ENCODE measurements at places on chromosomes 7 and 10.

GRCh38 chr10:35000936-35001335 is 89.2 kb downstream of the CUL2 start:
- DNase-seq, result no peak

GRCh38 chr7:100166970-100167911 is 1.2 kb downstream of the GAL3ST4 start:
- DNase-seq, result no peak

DNA sequence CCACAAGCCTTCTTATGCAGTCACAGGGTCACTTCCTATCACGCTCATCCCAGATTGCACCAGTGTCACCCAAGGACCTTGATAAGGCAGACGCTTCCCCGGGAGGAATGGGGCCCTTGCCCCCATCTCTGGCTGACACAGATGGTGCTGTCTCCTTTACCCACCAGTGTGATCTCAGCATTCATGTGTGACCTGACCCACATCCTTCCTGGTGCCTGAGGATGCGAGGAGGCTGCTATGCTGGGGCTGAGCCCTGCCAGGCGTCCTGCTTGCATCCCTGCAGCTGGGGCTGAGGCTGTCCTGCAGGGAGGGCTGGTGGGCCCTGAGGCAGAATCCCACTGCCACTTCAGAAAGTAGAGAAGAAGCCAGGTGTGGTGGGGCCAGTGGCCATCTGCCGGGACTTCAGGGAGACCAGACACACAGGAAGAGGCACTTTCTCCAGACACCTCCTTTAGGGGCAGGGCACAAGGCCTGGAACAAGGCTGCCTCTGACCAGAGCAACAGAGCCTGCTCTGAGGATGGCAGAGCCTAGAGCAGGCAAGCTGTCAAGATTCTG is 35.3 kb downstream of the RASGEF1A start:
- DNase-seq, result no peak

- DNase-seq, result peak; percentile 50
Observed at GRCh38 chr10:75111907-75112679, 637 bp downstream of the SAMD8 start.

GRCh38 chr10:100882671-100883311 is 30.0 kb upstream of the SLF2 start:
- no peak for DNase-seq

GRCh38 chr10:114375047-114375446 is 29.3 kb downstream of the AFAP1L2 start:
- DNase-seq, result no peak

- DNase-seq, result peak; percentile 66
Observed at GRCh38 chr7:73986158-73986631, 41.8 kb upstream of the ELN start.

GRCh38 chr7:157355784-157356511 is 19.1 kb downstream of the DNAJB6 start:
- peak; percentile 42 for DNase-seq

DNA sequence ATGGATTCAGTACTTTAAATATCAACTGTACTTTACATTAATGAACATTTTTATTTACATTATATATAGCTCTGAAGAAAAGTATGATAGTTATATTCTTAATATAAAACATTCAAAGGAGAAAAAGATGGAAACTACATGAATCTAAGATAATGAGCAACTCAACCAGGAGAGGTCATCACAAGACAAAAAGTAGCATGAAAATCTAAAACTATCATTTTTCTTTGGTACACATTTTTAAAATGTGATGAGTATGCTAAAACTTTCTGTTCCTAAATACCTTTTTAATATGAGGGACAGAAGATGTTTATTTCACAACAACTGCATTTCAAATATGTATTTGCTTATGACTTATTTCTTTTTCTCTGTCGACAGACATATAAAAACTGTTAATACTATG is 2.4 kb downstream of the CNTNAP2 start:
- DNase-seq, result no peak

DNA sequence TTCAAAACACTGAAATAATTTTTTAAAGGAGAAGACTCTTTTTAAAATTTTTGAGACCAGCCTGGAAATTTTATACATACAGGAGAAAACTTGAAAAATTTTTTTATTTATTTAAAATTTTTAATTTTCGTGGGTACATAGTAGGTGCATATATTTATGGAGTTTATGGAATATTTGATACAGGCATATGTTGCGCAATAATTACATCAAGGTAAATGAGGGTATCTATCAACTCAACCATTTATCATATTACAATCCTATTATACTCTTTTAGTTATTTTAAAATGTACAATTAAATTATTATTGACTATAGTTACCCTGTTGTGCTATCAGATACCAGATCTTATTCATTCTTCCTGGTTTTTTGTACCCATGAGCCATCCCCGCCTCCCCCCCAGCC is 75.1 kb downstream of the AHCYL2 start:
- no peak for DNase-seq

- no peak for DNase-seq
Observed at GRCh38 chr10:117570880-117571279, 28.3 kb downstream of the EMX2 start.

GRCh38 chr10:70267161-70267933 is 16.5 kb downstream of the NPFFR1 start:
- DNase-seq, result no peak

GRCh38 chr10:44862006-44862751 is 49.0 kb upstream of the TMEM72 start:
- DNase-seq, result no peak

GRCh38 chr10:99730026-99730425 is 1.9 kb downstream of the COX15 start:
- DNase-seq, result no peak

- DNase-seq, result no peak
Observed at GRCh38 chr10:130470286-130470685, 334.1 kb downstream of the GLRX3 start.

DNA sequence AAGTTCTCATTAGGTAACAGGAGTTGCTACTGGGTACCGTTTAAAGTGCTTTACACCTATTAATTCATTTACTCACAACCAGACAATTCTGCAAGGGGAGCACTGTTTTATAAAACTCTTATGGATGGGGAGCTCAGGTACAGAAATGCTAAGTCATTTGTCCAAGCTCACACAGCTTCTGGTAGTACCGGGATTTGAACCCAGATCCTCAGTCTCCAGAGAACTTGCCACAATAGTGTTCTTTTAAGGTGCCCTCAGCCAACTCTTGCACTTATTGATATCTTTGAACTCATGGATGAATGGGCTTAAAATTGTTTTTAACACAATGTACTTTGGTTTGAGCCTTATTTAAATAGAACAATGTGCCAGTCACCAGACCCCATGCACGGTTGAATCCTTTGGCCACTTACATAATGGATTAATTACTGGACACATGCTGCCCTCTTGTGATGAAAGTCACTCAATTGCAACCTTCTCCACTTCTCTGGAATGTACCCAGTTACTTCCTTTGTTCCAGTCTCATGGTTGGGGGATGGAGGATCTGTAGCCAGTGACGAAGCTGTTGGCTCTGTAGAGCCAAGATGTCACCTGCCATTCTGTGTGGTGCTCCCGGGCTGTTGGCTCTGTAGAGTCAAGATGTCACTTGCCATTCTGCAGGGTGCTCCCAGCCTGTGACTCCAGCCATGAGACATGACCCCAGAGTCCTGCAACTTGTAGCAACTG is 65.6 kb downstream of the NOD1 start:
- DNase-seq, result peak; percentile 43

DNA sequence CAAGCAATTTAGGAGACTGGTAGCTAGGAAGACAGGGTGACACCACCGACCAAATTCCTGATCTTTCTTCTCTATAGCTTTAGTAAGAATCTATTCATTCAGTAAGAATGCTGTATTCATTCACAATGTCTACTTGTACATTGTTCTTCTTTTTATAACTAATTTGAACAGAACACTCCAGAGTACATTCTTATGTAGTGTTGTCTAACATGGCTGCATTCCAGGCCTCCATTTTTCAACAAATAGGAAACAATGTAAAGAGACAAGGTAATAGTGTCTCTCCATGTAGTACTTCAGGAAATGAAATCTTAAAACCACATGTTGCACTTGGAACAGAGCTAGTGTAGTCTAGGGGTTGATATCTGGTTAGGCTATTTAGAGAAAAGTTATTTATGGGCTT is 1.8 kb downstream of the VCL start:
- DNase-seq, result no peak

DNA sequence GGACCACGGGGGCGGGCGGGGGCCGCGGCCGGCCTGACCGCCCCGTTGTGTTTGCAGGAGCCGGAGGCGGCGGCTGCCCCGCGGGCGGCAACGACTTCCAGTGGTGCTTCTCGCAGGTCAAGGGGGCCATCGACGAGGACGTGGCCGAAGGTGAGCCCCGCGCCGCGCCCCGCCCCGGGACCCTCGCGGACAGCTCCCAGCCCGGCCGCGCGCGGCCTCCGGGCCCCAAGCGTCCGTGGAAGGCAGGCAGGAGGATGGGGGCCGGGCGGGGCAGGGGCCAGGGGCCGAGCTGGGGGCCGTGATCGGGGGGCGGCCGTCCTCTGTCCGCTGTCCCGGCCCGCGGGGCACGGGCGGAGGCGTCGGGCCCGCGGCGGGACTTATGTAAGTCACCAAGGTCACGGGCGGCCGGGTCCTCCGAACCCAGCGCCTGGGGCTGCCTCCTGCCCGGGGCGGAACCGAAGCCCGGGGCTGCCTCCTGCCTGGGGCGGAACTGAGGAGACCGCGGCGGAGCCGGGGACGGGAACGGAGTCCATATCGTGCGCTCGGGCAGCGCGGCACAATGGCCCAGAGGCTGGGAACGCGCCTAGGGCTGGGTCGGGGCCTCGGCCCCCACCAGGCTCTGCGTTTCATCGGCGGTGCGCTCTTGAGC is 497 bp downstream of the PPP2R2D start:
- peak; percentile 79 for DNase-seq

GRCh38 chr10:69781576-69781975 is 20.1 kb upstream of the COL13A1 start:
- no peak for DNase-seq

- DNase-seq, result no peak
Observed at GRCh38 chr7:27143950-27144780, 684 bp upstream of the HOXA5 start.

DNA sequence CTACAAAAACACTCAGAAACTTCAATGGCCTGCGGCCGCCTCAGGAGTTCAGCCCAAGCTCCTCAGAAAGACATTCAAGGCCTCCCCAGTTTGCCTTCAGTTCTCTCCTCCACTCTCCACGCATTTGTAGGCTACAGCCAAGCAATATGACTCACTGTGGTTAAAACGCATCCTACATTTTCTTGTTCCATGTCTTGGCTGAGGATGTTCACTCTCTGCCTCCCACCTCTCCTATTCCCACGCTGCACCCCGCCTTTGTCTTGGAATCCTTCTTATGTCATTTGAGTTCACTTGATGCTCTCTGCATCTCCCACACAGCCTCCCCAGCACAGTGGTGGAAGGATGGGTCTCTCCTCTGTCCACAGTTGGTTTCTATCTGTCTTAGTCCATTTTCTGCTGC is 184.8 kb downstream of the NPSR1 start:
- DNase-seq, result no peak

- no peak for DNase-seq
Observed at GRCh38 chr7:157001920-157002818, 8.3 kb downstream of the MNX1 start.

GRCh38 chr7:44080118-44080517 is 2.2 kb downstream of the POLM start:
- DNase-seq, result no peak

DNA sequence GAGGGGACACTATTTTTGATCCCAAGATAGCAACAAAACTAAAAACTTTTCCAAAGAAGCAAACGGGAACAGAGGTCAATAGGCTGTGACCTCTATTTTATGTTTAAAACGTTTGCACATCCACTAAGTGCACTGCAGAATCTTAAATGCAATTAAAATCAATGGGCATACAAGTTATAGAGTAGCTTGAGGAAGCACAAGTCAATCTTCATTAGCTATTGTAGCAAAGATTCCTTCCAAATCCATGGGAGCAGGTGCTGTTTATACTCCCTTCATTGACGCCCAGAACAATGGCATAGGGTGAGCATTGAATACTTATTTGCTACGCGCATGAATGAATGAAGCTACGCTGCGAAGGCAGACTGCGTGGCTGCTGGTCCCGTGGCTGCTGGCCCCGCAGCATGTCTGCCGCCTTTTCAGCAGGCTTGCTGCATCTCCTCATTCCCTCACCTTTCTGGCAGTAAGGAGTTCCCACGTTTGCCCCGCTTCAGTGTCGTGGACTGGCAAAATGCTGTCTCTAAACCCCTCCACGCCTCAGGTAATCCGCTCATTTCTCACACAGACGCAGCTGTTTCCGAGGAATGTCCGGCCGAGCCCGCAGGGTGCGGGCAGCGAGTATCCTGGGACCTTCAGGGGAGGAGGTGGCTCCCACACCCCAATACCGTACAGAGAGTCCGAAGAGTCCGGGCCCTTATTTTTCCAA is 754 bp upstream of the PHYHIPL start:
- peak; percentile 43 for DNase-seq

GRCh38 chr7:84953234-84953633 is 233.6 kb downstream of the SEMA3D start:
- DNase-seq, result peak; percentile 13

GRCh38 chr10:51231754-51232153 is 157.5 kb downstream of the PRKG1 start:
- DNase-seq, result no peak

GRCh38 chr7:90833443-90833842 is 237.3 kb downstream of the CDK14 start:
- DNase-seq, result no peak

- DNase-seq, result peak; percentile 73
Observed at GRCh38 chr10:72087969-72088888, at the start of gene SPOCK2. Gene SPOCK2, minus strand, starts transcription at chr10:72088551. Its CDS starts 223 bp downstream, at chr10:72088328.

DNA sequence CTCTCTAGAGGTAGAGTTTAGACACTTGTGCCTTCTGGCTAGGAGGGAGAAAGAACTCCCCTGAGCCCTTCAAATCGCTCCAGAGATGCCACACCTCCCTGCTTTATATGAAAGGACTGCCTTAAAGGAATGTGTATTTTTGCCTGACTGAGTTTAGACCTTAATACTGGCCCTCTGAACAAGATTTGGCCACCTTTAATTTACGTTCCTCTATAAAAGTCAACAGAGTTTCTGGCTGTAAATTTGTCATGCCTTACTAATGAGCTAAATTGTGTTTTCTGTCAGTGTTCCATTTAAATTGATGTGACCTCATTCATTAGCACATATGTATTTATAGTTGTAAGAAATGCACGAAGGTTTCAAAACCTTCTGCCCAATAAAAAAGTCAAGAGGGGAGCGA is 48.0 kb downstream of the SEMA3C start:
- no peak for DNase-seq

DNA sequence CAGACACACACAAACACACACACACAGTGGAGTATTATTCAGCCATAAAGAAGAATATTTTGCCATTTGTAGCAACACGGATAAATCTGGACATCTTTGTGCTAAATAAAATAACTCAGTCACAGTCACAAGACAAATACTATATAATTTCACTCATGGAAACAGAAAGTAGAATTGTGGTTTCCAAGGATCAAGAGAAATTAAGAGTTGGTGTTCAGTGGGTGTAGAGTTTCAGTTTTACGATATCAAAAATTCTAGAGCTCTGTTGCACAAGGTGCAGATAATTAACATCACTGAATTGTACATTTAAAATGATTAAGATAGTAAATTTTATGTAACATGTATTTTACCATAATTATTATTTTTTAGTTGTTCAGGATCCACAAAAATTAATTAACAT is 1235.0 kb downstream of the XPNPEP1 start:
- no peak for DNase-seq
